Renal pelvis (tissue), 12 donors: ENCODE measurements at places on chromosomes 5 and 9.

GRCh38 chr5:112012104-112012503 is 255.1 kb upstream of the NREP start:
- no peak for DNase-seq

GRCh38 chr5:74357827-74358226 is 282.7 kb downstream of the ENC1 start:
- no peak for DNase-seq

GRCh38 chr5:122315521-122315920 is 3.5 kb downstream of the SNCAIP start:
- DNase-seq, result no peak

- no peak for DNase-seq
These were observed 345.6 kb upstream of the ACTBL2 start for GRCh38 chr5:57828221-57828620.

GRCh38 chr5:144035046-144035740 is 135.3 kb downstream of the YIPF5 start:
- DNase-seq, result no peak

DNA sequence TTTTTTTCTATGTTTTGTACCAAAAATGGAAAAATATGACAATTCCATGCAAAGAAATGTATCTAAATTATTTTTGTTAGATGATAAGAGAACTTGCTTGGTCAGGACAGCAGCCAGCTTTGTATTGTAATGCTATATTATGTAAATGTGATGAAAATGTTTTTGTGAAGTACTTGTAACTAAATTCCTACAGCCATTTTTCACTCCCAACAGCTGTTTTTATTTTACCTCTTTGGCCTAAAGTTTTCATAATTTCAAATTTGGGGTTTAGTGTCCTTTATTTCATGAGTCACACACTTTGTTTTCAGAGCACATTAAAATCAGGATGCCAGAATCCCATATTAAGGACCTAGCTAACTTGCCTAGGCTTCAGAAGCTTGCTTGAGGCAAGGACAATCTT is 64.1 kb downstream of the WDR41 start:
- no peak for DNase-seq

GRCh38 chr5:87156631-87157030 is 111.1 kb upstream of the RASA1 start:
- DNase-seq, result no peak

DNA sequence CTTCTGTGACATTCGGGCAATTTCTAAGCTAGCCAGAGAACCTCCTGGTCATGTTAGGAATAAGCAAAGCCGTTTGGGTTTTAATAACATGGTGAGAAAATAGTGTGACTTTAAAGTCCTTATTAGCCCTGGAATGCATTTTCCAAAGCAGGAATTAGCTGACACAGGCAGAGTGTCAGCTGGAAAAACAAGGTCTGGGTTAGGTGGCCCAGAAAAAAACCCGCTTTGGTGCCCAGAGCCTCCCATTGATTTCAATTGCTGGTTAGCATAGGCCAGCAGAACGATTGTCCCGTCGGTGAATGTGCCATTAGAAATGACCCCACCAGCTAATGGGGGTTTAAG is 62.1 kb upstream of the CPEB4 start:
- DNase-seq, result peak; percentile 33
